ENCODE measurements at places on chromosomes 5 and 9.

DNA sequence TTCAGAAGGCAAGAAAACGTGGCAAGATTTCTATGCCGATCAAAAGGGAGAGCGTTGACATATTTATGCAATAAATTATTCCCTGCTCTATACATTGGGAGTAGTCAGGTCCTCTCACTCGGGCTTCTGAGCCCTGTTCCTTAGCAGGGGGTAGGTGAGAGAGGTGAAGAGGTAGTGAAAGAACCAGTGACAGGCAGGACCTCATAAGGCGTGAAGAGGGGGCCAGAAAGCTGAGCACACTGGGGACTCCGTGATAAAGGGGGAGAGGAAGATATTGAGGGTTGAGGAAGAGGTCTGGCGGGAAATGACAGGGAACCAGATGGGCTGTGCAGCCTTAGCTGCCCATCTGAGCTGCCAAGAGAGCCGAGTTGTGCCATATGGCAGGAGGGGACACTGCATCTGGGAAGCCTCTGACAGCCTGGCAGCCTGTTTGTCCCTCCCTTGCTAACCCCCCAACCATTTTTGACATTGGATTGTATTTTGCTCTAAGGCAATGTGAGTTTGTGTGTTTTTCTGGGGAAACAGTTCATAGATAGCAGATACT is 782 bp upstream of the CDC20B start:
- DNase-seq = no peak

GRCh38 chr9:20601292-20601691 is 21.0 kb downstream of the MLLT3 start:
- DNase-seq = no peak

GRCh38 chr5:112923148-112923917 is 1.3 kb upstream of the REEP5 start:
- DNase-seq = no peak

- peak; percentile 71 for DNase-seq
Measured at GRCh38 chr5:177599731-177600507, at the start of gene B4GALT7. Gene B4GALT7 (plus strand): TSS chr5:177600132. CDS start chr5:177600211, 79 bp downstream.

- DNase-seq = no peak
Measured at GRCh38 chr5:52798938-52799337, 11.2 kb downstream of the ITGA1 start.

- peak; percentile 86 for DNase-seq
Measured at GRCh38 chr9:100714372-100715099, 136.7 kb downstream of the CAVIN4 start.

- no peak for DNase-seq
Measured at GRCh38 chr9:129497005-129497812, 123.7 kb downstream of the C9orf50 start.

All from nucleus accumbens (tissue), 56 donors.